ENCODE measurements at places on chromosomes 7 and 10.

DNA sequence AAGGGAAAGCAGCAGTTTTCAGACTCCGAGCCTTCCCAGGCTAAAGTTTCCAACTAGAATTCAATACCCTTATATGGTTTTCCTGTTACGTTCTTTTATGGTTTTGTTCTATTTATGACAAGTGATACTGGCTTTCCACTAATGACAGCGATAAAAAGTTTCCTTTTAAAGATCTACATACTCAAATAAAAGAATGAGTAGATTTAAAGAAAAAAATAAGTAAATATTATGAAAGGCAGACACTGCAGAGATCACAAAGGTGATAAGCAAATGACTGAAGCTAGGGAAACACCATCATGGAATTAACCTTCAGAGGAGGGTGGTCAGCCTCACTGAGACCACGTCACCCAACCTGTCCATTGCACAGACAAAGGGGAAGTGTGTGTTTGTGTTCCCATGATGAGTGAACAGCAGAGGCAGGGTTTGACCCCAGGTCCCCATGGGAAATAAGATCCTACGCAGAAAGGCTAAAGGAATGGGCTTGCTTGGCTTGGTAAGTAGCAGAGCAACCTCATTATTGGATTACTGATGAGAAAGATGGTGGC lies 4.0 kb downstream of the VSIR start:
- DNase-seq: no peak

- no peak for DNase-seq
These were observed 136.6 kb upstream of the TARP start for GRCh38 chr7:38410056-38410455.

GRCh38 chr10:126278851-126279250 lies 109.4 kb downstream of the ADAM12 start:
- DNase-seq: no peak

DNA sequence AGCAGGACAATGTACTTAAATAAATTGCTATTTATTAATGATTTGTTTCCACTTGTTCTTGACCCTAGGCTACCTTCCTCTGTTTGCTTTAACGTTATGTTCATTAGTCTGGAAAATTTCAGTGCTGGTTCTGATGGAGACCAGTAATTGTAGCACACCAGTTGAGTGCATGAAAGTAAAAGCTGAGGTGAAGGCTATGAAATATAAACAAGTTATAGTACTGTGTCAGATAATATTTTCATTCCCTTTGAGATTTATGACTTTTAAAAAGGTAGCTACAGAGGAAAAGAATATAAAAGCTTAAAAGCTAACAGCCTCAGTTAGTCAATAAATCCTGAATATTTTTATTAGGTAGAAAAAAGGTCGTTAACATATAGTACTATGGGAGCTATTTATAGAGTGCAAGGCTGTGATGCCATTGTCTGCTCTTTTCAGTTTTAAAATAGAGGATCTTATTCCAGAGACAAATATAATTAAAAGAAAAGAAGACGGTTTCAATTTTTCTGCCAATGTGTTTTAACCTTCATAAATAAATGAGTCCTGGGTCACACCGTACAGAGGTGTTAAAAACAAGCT lies 351.8 kb upstream of the ETV1 start:
- no peak for DNase-seq

GRCh38 chr7:148367731-148368475 lies 222.7 kb upstream of the C7orf33 start:
- DNase-seq: no peak

DNA sequence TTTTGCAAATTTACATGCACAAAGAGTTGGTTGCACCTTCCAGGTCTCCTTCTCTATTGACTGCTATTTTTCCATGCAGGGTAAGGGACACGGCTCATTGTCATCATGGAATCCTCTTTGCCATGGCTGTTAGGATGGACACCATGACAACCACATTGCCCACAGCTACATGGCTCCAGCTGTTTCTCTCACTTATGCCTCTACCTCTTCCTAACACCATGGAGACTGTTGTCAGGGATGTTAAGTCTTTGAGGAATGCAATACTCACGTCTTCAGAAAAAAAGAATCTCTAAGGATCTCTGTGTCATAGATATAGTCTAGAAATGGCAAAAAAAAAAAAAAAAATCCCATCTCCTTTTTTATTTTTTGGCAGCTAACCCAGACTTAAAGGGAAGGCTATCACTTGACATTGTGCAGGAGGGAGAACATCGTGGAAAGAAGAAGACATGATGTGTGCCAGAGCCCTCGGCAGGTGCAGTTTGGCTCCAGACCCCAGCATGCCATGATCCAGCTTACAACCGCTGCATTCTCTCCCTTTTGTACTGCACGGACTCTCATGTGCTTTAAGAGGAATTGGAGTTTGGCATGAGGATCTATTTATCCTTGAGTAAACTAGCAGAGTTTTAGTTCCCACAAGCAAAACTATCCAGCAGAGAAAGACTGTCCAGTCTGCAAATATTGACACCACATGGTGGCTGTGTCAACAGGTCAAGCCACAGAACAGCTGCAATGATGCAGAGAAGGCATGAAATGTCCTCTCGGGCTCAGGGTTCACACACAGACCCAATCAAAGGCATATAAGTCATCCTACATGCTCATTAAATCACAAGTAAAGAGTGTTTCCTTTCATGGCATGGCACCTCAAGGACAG lies 70.8 kb downstream of the FRMD4A start:
- DNase-seq: no peak

- no peak for DNase-seq
These were observed 178.3 kb downstream of the SKIDA1 start for GRCh38 chr10:21347043-21347784.

DNA sequence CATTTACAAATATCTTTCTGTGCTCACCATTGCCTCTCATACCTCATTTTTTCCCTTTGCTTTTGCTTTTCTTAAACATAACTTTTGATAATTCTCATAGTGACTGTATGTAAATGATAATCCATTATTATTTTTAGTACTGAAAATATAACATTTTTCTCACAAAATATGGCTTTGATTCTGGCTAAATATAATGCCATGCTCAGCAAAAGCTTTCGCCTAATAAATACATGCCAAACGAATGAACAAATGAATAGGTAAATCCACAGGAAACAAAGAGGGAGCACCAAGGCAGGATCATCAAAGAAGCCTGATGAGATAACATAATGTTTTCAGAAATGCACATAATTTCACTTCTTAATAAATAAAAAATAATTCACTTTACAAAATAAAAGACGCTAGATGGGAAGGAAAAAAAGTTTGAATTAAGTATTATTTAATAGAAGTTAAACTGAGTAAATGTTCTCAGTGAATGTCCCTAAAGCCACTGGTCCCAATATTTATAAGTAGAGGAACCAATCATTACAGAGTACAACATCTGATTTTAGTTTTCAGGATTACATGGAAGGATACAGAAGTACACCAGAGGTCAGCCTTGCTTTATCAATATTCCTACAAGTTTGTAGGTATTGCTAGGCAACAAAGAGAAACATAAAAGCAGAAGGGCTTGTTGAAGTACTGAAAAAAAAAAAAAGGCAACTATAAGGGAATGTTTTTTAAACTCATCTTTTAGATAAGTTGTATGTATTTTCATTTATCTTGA lies 52.3 kb downstream of the RNLS start:
- no peak for DNase-seq

DNA sequence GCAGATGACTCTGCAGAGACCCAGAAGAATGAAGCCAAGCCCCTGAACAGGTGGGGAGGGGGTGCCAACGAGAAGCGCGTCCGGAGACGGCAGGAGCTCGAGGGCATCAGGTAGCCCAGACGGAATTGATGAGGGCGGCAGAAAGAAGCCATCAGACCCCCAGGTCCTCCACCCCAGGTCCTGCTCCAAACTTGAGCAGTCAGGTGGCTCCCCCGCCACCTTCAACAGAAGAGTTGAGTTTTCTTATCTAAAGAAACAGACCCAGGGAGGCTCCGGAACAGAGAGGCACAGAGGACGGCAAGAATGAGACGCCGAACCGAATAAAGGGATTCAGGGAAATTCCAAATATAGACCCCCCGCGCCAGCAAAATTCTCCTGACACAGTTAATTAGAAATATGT lies 22.2 kb downstream of the RGS10 start:
- DNase-seq: peak; percentile 4

DNA sequence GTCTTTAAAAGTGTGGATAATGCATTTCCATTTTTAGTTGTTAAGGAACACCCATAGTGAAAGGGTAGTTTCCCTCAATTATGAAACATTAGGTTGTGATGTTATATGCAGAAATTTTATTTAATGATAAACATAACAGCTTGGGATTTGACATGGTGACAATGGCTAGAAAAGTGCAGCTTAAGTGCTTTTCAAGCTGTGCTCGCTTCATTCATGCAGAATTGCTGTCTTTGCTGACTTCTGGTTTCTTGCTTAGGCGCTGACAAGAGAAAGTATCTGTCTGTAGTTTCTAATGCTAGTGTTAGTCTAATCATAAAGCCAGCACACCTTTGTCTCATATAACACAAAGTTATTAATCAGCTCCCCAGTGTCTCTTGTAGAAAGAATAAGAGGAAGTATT lies 170.0 kb downstream of the ARL5B start:
- no peak for DNase-seq

GRCh38 chr10:61197057-61197456 lies 253.1 kb upstream of the RHOBTB1 start:
- no peak for DNase-seq

DNA sequence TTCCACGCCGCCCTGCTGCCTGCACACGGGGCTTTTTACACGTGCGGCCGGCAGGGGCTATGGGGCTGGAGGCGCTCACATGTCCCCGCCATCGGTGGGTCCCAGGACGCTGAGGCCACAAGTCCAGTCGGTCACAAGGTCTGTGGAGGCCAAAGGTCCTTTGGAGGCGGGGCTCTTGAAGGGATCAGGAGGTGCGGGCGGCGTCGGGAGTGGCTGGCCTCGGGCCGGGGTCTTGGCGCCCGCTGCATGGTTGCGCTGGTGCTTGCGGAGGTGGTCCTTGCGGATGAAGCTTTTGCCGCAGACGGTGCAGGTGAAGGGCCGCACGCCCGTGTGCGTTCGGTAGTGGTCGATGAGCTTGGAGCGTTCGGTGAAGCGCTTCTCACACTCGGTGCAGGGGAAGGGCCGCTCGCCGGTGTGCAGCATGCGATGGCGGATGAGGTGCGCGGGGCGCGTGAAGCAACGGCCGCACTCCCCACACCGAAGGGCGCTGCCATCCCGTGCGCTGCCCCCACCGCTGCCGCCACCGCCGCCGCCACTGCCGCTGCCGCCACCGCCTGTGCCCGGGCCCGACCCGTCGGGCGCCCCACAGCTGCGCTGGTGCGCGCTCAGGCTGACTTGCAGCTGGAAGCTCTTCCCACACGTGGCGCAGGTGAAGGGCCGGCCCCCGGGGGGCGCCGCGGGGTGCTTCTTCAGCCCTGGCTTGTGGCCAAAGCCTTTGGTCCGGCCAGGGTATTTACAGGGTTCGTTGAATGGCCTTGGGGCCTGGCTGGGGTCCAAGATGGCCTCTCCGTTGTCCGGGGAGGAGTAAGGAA lies 13.7 kb upstream of the ZNF777 start:
- no peak for DNase-seq

DNA sequence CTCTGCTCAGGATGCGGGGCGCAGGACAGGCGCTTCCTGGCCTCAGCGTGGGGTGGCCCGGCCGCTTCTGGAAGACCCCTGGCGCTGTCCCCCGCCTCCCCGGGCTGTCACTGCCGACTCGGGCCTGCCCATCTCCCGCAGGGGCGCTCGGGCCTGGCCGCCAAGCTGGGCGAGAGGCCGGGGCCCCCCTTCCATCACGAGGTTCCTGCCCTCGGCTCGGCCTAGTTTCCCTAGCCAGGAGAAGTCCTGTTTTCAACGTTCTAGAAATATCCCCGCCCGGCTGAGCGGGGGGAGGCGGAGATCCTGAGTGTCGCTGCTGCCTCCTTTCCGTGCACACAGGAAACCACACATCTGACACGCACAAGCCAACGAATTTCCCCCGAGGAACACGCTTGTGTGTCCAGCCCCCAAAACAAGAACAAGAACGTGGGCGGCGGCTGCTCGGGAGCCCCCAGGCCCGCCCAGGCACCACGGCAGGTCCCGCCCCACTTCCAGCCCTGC lies 33.7 kb downstream of the AP5Z1 start:
- DNase-seq: peak; percentile 52

DNA sequence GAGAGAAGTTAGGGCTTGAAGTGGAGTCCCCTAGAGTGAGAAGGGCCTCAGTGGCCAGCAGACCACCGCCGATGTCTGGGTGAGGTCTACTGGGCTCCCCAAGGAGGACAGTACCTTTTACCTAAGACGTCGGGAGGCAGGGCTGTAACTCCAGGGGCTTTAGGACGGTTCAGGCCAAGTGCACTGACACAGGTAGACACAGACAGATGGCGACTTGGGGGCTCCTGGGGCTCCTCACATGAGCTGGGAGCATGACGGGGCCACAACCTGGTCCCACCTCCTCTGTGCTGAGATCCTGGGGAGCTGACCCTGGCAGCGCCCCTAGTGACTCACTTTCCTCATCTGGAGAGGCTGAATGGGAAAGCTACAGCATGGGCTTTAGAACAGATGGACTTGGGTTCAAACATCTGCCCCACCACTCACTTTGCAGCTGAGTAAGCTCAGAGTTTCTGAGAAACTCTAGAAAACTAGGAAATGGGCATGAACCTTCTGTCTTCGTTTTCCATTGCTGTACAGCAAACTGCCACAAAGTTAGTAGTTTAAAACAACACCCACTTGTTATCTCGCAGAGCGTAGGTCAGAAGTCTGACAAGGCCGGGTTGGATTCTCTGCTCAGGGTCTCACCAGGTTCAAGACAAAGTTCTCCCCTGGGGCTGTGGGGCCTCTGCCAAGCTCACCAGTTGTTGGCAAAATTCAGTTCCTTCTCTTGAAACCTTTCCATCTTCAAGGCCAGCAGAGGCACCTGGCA lies 4.7 kb upstream of the COMTD1 start:
- DNase-seq: no peak

- DNase-seq: no peak
These were observed 39.4 kb downstream of the ABLIM1 start for GRCh38 chr10:114618722-114619121.

- DNase-seq: no peak
These were observed 38.8 kb upstream of the SEPTIN7 start for GRCh38 chr7:35761871-35762677.

DNA sequence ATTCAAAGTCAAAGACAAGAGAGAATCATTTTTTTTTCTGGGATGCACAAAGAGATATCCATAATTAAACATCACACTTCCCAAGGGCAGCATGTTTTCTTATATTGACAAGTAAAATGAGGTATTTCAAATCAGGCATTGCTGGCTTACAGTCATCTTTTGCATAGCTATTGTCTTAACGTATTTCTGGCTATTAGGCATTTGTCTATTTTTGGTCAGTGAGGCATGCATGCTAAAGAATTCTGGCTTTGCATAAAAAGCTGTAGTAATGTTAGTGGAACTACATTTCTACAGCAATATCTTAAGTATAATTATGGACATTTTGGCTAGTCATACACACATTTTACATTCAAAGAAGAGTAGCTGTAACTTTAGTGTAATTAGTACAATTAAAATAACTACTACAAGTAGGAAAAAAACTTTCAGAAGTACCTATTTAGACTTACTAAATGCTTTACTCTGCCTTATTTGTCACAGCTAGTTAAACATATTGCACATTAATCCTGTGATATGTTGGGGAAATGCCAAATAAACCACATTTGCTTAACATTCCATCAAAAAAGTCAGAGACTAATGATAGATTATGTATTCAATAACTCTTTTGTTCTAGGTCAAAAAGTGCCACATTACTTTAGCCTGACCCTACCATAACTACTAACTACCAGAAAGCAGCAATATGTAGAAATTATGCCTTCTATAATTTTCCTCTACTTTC lies 76.4 kb downstream of the RELN start:
- DNase-seq: no peak

GRCh38 chr10:88379575-88379974 lies 203.5 kb downstream of the RNLS start:
- no peak for DNase-seq

- no peak for DNase-seq
These were observed 18.1 kb downstream of the CDC123 start for GRCh38 chr10:12214093-12214492.

- DNase-seq: no peak
These were observed at the start of gene MYPN for GRCh38 chr10:68109331-68109730. MYPN (plus strand) TSS chr10:68109488; CDS start chr10:68121439, 11,951 bp downstream.

Measured in CD4-positive, alpha-beta T cell treated with Interleukin-17A for 4 hours (primary cell).